NCI-H1436 treated with DMSO at 0.1 percent for 48 hours (cell line): ENCODE measurements at places on chromosomes 12 and 14.

DNA sequence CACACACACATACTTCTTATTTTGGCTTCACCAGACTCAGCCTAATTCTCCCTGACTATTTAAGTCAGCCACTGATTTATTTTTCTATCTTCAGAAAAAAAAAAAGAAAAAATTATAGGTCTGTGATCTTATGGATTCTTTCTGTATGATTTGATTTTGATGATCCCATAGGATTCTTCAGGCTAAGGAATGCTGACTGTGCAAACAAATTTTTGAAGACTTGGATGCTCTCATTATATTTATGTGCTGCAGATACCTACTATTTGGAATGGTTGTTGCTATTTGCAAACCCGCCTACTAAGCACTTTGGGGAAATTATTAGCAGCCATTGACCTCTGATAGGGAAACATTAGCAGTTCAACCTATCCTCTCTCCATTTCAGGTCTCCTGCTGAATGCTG lies 4.0 kb upstream of the ANO4 start:
- DNase-seq, result no peak

DNA sequence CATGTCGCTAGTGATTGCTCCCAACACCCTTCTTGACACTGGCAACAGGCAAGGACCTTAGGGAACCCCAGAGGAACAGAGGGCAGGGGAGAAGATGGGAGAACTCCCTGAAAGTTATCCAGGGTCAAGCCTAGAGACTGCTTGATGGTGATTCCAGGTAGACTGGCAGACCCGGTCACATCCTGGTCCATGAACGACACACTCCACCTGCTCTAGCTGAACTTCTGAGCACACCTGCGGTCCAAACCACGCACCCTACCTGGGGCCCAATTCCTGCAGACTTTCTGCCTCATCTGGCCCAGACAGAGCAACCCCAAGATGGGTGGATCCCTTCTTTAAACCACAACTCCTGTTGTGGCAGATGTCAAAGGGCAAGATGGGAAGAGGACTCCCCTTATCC lies 34.2 kb downstream of the NCKAP5L start:
- no peak for DNase-seq

GRCh38 chr14:22417914-22418313 lies 171.1 kb downstream of the DAD1 start:
- no peak for DNase-seq

- DNase-seq, result no peak
Observed at GRCh38 chr12:6921996-6922946, 5.5 kb upstream of the ATN1 start.

- no peak for DNase-seq
Observed at GRCh38 chr12:105907982-105908381, 230.8 kb downstream of the NUAK1 start.

GRCh38 chr12:105986779-105987684 lies 151.7 kb downstream of the NUAK1 start:
- DNase-seq, result no peak

DNA sequence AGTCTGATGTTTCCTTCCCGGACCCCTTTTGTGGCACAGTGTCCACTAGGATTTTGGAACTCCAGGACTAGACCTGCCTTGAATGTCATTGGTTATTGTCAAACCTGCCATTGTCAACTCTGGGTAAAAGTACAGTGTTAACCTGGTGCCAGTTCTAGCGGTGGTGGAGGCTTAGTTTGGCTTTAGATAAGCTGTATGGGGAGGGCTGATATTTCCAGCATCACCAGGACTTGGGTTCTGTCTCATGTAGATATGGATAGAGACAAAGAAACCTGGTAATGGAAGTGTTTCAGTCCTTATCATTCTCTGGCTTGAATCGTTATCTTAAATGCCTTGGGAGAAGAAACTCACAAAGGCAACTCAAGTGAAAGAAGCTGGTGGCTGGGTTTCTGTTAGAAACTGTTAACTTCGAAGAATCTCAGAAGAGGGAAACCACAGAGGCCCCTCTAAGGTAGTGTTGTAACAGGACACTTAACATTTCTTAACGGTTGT lies 10.6 kb downstream of the CHST11 start:
- DNase-seq, result no peak

- DNase-seq, result no peak
Observed at GRCh38 chr12:97404543-97404942, 58.1 kb upstream of the RMST start.
